SHP77 treated with DMSO at 0.1 percent for 48 hours (cell line): ENCODE measurements at places on chromosomes 5 and 9.

- no peak for DNase-seq
Measured at GRCh38 chr5:33235304-33235703, 205.5 kb upstream of the TARS1 start.

DNA sequence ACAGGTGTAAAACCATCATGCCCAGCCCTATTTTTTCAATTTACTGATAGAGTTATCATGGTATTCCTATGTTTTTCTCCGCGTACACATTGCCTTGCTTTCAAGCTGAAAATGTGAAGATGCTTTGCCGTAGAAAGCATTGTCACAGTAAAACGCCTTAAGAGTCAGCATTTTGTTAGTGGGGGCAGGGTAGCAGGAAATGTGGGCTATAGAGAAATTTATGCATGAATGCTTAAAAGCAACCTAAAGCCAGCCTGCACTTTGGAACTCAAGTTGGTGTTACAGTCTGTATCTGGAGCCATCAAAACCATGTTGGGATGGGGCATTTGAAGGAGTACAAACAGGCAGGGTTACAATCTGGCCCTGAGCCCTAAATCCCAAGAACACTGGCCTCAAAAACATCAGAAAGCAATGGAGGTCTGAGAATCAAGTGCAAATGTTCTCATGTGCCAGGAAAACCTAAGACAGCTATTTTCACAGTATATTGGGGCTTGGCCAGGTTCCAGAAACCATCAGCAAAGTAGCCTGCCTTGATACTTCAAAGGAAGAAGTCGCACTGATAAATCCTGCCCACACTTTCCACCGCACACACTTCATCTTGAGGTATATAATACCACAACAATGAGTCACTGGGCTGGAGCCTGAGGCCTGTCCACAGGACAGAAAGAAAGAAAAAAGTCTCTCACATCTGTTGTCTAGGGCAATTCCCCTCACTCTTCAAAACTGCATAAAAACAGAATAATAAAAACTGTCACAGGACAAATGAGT lies 313.8 kb downstream of the ENC1 start:
- DNase-seq: no peak

GRCh38 chr9:133781828-133782135 lies 43.6 kb upstream of the SARDH start:
- DNase-seq: no peak

- no peak for DNase-seq
Measured at GRCh38 chr5:172911628-172911880, 47.7 kb upstream of the RPL26L1 start.

GRCh38 chr9:93184432-93185265 lies 710 bp downstream of the WNK2 start:
- no peak for DNase-seq

DNA sequence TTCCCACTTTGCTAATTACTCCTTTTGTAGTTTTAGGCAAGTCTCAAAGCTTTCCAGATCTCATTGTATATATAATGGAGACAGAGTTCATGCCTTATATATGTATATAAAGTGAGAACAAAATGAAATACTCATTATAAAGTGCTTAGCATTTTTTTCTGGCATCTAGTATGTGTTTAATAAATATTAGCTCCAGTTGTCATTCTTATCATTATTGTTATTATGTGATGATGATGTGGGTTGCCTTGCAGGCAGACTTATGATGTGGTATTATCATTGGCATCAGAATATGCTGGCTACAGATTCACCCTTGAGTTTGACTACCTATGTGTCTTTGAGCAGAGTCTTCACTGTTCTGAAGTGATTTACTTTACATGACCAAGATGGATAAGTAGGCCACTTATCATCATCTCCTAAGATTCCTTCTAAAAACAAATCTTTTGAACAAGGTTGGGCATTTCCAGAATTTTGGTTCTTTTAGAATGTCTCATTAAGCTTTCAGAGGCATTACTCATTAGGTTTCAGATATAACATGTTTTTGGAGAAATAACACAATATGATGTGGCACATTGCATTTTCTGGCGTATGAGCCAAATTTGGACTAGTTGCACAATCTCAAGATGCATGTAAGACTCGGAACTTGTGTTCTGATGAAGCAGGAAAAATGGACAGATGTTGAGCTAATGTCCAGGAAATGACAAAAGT lies 145.6 kb upstream of the TNC start:
- no peak for DNase-seq
